Fibroblast of villous mesenchyme (primary cell): ENCODE measurements at places on chromosomes 16 and 17. TPM values are rescaled to one million over a fixed set of nuclear protein-coding genes. Genes with fewer than 3 reads are reported as not detected.

DNA sequence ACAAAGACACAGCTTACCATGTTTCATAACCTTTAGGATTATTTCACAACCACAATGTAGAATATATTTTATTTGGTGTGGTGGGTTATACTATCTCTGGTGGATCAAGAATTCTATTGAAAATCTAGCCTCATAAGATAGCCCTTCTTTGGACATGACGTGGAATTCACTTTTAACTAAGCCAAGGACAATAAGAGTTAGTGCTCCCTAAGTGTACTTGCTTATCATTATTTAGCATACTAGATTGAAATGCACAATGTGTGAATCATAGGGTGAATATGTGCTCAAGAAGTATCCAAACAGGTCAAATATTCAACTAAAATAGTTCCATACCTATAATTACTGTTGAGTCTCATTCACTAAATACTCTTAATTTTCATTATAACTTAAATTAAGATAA, 1179.5 kb upstream of the GOT2 start:
- no peak for DNase-seq

DNA sequence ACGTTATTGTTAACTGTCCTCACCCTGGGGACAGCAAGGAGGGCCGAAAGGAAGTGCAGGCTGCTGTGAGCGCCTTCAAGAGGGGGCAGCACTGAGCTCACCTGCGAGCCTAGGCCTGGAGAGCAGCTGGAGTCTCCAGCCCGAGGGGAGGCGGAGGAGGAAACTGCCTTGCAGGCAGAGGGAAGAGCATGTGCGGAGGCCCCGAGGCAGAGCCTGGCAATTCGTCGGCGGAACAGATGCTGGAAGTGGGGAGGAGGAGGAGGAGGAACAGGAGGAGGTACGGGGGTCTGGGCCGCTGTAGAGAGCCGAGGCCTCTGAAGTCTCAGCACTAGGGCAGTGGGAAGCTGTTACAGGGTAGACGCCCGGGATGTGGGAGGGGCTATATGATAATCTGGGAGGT, 49.6 kb upstream of the PLCG2 start:
- DNase-seq, result no peak

GRCh38 chr17:57954397-57955182, 622 bp downstream of the CUEDC1 start:
- peak; percentile 55 for DNase-seq

GRCh38 chr16:86513471-86514277, 3.3 kb downstream of the FOXF1 start:
- peak; percentile 43 for DNase-seq

KRTAP2-1 gene
- total RNA-seq, result not detected in 2 replicates

DNA sequence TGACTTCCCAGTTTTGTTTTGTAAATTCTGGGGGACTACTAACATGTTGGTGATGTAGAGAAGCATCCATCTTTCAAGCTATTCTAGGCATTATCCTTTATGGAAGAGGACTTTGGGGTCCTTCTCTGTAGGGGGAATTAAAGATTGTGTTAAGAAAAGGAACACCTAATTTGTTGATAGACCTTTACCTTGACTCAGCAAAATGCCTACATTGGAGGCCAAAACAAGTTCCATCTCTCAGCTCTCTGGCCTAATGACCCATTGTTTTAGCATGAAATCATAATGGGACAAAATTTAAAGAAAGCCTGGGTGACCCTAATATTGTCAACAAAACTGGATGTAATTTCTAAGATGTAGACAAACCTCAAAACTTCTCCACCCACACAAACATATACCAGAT, 465.3 kb upstream of the SOX9 start:
- DNase-seq, result no peak

DNA sequence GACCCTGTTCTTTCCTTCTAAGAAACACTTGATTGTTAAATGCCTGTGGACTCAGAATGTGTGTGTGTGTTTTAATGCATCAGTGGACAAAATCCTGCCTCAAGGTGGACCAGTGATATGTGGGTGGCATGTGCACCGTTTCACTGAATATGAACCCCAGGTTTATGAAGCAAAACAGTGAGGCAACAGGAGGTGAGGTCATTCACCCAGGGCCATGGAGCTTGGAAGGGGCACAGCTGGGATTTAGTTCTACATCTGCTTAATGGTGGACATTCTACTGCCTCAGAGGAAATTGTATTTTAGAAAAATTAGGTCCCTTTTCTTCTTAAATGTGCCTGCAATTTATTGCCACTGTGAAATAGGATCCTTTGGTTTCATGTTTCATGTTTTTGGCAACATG, 549.5 kb upstream of the EEF2KMT start:
- DNase-seq, result no peak

DNA sequence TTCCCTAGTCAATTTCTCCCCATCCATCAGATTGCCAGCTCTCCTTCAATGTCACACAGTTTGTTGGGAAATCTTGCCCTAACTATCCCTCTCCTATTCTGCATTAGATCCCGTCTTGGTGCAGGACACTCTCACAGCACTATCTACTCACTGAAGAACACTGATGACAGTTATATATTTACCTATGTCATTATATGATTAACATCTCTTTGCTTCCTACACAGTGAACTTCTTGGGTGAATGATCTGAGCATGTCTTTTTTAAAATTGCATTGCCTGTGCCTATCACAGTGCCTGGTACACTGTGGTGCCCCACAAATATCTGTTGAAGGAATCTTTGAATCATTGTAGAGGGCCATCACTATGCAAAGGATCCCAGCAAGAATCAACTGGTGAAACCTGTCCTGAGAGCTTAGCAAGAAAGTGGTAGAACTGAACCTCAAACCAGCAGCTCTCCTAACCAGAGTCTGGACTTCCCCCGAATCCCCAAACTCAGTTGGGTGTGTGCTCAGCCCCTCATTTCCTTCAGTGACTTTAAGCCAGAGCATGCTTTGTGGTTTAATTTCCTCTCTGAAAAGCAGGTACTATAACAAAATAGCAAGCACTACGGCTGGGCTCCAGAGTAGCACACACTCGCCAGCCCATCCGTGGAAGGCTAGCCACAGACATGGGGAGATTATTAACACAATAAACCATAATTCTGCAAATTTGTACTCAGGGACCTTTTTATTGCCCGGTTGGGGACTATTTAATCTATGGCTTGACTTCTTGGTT, 680.7 kb upstream of the SALL1 start:
- no peak for DNase-seq

TBC1D3H gene
- total RNA-seq, result not detected in 2 replicates

- DNase-seq, result no peak
Measured at GRCh38 chr17:43464046-43464445, 19.7 kb upstream of the DHX8 start.

SARM1 gene
- total RNA-seq, result 12.9 and 16.4 TPM in 2 replicates

DNA sequence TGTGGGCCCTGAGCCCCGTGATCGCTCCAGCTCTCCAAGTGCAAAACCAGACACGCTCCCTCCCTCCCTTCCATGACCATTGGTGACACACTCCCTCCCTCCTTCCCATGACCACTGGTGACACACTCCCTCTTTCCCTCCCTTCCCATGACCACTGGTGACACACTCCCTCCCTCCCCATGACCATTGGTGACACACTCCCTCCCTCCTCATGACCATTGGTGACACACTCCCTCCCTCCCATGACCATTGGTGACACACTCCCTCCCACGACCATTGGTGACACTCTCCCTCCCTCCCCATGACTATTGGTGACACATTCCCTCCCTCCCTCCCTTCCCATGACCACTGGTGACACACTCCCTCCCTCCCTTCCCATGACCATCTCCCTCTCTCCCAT, 56.3 kb downstream of the LMF1 start:
- no peak for DNase-seq

RAB34 gene
- total RNA-seq, result 148 and 185 TPM in 2 replicates

DNA sequence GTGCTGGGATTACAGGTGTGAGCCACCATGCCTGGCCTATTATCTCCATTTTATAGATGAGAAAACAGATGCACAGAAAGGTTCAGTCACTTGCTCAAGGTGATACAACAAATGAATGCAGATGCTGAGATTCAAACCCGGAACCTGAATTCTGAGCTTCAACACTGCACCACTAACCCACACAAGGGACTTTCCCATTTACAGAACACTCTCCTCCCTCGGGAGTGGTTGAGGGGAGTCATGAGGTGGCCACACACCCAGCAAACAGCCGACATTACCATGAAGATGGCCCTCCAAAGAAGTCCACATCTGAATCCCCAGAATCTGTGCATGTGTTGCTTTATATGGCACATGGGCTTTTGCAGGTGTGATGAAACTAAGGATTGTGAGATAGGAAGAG, 9.1 kb downstream of the BCL7C start:
- DNase-seq, result no peak

DNA sequence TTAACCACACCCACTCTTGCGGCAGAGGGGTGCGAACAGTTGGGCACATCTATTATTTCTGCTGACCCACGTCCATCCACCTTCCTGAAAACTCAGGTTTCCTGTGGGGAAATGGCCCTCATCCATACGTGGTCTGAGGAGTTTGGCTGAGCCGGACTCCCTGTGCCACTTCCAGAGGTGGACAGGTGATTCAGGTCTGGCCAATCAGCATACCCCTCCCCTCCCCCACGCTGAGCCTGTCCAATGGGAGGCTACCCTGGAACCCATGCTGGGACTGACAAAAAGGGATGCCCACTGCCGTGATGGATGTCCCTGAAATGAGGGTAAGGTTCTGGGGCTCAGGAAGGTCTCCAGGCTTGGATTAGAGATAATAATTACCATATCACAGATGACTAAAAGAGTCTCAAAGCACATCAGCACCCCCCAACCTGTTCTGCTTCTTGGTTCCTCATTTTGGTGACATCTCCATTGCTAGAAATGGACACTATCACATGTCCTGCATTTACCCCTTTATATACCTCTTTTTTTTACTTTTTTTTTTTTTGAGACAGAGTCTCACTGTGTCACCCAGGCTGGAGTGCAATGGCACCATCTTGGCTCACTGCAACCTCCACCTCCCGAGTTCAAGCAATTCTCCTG, 5.3 kb upstream of the MAPK7 start:
- DNase-seq, result no peak

CLEC3A gene
- not detected in 2 replicates for total RNA-seq

- DNase-seq, result peak; percentile 45
Measured at GRCh38 chr16:82832821-82833220, 206.1 kb downstream of the CDH13 start.

GRCh38 chr17:57714665-57715180, 30.4 kb downstream of the CCDC182 start:
- no peak for DNase-seq

GRCh38 chr17:64920026-64920418, 744 bp upstream of the LRRC37A3 start:
- DNase-seq, result peak; percentile 26

RGS9 gene
- 2.2 and 2.6 TPM in 2 replicates for total RNA-seq

DNA sequence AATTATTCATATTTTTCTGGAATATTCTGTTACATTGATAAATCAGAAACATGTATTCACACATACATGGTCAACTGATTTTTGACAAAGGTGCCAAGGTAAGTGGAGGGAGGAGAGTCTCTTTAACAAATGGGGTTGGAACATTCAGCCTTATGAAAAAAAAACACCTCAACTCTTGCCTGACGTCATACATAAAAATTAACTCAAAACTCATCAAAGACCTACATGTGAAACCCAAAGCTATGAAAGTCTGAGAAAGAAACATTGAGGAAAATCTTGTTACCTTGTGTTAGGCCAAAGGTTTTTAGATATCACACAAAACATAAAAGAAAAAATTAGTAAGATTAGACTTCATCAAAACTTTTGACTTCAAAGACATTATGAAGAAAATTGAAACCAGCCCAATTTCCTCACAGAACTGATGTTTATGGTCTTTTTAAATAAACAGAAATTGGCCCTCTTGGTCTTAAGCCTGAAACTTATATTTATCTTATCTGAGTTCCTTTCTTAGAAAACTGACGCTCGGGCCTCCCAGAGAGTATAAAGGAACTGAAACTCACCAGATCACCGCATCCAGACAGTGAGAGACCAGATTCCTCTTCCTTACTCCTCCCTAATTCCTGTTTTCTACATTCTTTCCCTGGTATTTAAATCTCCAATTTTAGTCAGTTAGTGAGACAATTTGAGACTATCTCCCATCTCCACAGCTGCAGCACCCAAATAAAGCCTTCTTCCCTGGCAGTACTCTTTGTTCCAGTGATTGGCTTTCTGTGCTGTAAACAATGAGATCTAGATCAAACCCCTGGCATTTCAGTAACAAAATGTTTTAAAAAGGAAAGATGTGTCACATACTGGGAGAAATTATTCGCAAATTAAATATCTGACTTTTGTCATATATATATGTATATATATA, 4.0 kb downstream of the HYDIN start:
- no peak for DNase-seq

DNA sequence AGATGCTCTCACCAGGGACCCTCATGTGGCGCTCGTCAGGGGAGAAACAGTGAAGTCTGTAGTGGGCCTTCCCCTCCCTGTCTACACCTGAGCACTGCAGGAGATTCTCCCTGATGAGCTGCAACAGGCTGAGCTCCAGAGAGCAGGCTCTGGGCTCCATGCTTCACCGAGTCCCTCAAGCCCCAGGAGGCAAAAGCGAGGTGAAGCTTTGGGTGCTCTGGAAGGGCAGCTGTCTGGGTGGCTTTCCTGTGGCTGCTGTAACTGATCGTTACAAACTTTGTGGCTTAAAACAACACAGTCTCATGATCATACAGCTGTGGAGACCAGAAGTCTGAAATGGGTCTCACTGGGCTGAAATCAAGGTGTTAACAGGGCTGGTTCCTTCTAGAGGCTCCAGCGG, 12.1 kb upstream of the CD300LD start:
- no peak for DNase-seq

GRCh38 chr17:73290399-73291259, 21.2 kb downstream of the CDC42EP4 start:
- DNase-seq, result no peak

DNA sequence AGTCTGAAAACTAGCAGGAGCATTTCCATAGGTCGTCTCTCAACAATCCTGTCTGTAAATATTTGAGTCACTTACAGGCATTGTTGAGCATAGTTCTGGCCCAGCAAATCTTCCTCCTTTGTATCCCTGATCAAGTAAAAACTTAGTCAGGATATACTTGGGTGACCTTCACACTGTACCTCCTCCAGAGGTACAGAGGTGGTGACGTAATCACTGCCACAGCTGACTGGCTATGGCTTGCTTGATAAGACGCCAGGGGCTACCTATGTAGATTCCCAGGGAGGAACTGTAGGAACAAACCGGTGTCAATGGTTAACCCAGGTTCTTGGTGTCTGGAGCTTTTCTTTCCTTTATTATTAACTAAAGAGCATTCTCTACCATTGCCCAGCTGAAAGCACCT, at the start of gene KCNJ16:
Gene KCNJ16 (plus strand): TSS at position 270 of the 400 bp plus-strand sequence. CDS start 56,863 bp downstream, outside the sequence.
- DNase-seq, result no peak

GRCh38 chr16:85418978-85419491, 194.1 kb upstream of the GSE1 start:
- no peak for DNase-seq

- DNase-seq, result no peak
Measured at GRCh38 chr16:10013364-10013763, 168.9 kb downstream of the GRIN2A start.

GRCh38 chr17:31688701-31689100, 170.3 kb downstream of the COPRS start:
- no peak for DNase-seq

CCL1 gene
- not detected in 2 replicates for total RNA-seq

NACA2 gene
- not detected in 2 replicates for total RNA-seq

CDIPT gene
- total RNA-seq, result 60.9 and 84.6 TPM in 2 replicates
